ENCODE measurements at places on chromosomes 2 and 18. TPM values are rescaled to one million over a fixed set of nuclear protein-coding genes. Genes with fewer than 3 reads are reported as not detected.

- DNase-seq, result no peak
These were observed 54.2 kb upstream of the LDLRAD4 start for GRCh38 chr18:13164406-13164805.

DNA sequence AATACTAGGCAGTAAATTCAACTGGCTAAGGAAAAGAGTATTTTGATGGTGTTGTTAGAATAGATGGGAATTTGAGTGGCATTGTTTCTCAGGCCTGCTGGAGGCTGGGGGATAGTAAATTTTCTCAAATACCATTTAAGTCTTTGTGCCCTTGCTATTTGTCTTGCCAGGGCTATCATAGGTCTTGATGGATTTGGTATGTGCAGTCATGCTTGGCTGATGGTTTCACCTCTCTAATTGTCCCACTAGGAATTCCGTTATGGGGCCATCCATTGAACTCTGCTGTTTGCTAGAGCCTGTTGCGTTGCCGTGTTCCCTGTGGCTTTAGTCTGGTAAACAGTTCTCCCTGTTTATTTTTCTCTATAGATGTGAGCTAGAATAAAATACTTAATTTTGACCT is 438.1 kb upstream of the FAM98A start:
- no peak for DNase-seq

- no peak for DNase-seq
These were observed 201.1 kb upstream of the COL3A1 start for GRCh38 chr2:188773075-188773474.

DNA sequence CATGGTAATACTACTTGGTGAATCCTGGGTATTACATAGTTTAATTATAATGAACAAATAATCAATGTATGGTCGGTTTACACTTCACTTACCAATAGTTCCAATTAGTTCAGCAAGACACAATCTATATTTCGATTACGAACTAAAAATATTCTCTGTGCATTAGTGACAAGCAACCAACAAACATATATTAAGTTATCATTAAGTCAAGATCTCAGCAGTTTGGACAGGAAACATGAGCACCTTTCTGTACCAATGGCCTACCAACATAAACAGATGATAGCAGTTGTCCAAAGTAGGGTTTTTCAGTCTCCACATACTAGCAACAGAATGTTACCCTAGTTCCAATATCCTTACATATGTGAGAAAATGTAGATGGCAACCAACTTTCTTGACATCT is 32.8 kb downstream of the RTN4 start:
- DNase-seq, result no peak

- no peak for DNase-seq
These were observed 164.9 kb downstream of the RDH14 start for GRCh38 chr2:18395555-18395954.

DNA sequence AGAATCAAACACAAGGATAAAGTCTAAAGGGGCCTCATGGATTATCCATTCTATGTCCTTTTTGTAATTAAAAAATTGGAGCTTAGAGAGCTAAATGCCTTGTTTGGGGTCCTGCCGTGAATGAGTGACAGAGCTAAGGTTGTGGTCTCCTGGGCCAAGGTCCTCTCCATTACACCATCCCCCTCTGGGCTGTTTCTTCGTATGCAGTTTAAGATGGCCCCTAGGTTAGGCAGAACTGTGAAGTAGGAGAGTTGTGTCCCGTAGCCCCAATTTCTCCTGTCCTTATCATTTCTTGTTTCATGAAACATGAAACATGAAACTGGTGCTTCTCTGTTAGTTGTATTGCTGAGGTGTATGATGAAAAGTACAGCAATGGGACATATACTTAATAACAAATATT is 32.9 kb downstream of the CRIM1 start:
- no peak for DNase-seq

DNA sequence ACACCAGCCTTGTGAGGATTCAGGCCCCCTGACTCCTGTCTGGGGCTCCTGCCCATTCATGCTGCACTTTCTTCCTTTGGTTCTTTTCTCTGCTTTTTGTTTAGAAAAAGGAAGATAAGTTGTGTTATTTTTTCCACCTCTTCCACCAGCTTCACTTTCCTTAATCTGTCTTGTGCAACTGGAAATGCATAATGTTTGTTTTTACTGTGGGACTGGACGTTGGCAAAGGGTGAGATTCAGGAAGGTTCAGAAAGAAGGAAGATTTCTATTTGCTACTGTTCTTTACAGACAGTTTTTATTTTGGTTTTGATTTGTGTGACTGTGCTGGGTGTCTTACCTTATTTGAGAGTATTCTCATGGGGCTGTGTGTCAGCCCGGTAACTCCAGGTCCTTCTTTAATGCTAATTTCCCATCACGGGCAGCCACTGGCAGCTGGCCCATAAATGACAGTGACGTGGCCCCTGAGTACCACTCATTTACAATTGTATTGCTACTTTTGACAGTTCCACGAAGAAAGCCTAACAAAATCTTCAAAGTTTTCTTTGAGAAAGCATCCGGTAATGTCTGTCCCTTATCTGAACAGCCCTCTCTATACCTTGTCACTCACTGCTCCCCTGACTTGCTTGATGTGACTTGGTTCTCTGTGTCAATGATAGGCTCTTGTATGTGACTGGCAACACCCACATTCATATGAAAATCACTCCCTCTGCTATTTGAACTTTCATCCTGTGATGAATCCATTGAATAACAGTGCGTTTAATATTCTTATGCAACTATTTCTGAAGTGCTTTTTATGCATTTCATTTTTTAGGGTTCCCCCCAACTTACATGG is 32.7 kb downstream of the RHBDD1 start:
- no peak for DNase-seq

- DNase-seq, result no peak
These were observed 109.7 kb downstream of the MSH2 start for GRCh38 chr2:47512581-47513083.

The HOXD13 gene
- 5.4 TPM for total RNA-seq

The IL36A gene
- not detected for total RNA-seq

The SLC14A1 gene
- 35.8 TPM for total RNA-seq

The PXDN gene
- total RNA-seq, result 346 TPM

The LRATD1 gene
- not detected for total RNA-seq

The RPIA gene
- 9.5 TPM for total RNA-seq

The KLHL14 gene
- not detected for total RNA-seq

The ZNF385B gene
- not detected for total RNA-seq

The UGT1A9 gene
- total RNA-seq, result not detected

The DYNAP gene
- total RNA-seq, result not detected

The CERS6 gene
- 12.4 TPM for total RNA-seq
